GM23338 (cell line): ENCODE measurements at places on chromosomes 2 and 18.

- no peak for DNase-seq
- no peak overlapping the region for H3K27ac ChIP-seq
- no peaks in the 10 kb centered on the region for H3K4me1 ChIP-seq
- no peaks in the 10 kb centered on the region for H3K27me3 ChIP-seq
- H3K36me3 ChIP-seq, result no peaks in the 10 kb centered on the region
- no peak overlapping the region for H3K4me3 ChIP-seq
These were observed 40.0 kb downstream of the SLC40A1 start for GRCh38 chr2:189540551-189540950.

DNA sequence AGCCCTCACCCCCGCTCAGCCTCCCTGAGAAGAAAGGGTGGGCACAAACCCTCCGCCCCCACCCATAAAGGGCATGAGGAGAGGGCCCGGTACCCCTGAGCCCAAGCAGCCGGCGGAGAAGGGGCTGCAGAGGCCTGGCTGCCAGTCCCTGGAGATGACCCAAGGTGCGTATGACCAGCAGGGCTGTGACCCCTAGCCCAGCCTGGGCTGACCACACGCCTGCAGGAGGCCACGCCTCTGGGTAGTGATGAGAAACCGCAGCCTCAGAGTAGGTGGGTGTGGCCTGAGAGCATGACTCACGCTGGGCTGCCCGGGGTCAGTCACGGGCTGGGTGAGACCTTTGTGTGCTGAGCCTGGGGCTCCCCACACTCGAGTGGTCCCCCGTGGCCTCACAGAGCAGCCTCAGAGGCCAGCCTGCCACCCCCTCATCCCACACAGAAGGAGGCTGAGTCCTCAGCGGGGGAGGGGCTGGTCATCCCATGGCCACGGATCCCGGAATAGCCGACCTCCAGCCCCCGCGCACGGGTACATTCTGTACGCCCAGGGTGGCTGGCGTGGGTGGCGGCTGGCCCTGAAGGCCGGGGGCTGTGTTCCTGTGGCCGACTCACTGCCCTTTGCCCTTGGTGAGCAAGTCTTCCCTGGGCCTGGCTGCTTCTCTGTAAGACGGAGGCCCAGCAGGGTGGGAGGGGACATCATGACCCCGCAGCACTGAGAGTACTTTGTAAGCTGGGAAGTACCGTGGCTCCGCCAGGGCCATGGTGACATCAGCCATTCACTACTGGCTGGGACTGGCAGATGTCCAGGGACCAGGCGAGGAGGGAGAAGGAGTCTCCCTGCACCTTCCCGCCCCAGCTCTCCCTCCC is 110.8 kb upstream of the OTOS start:
- no peaks in the 10 kb centered on the region for H3K4me1 ChIP-seq
- no peak overlapping the region for H3K27ac ChIP-seq
- no peak overlapping the region for H3K4me3 ChIP-seq
- no peaks in the 10 kb centered on the region for H3K27me3 ChIP-seq

DNA sequence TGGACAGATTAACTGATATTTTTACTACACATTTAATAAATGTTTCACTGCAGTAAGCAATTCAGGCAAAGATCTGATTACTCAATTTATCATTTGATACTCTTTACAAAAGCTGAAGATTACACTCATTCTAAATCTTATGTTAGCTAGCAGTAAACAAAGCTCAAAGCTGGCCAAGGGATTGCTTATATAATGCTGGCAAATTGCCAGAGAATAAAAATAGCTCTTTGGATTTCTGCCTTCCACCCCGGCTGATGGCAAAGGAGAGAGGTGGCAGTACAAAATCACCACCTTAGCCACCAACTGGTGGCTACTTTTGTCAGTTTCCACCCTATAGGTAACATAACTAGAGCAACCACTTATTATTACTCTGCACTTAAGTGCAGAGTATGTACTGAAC is 320.5 kb downstream of the FSIP2 start:
- no peak overlapping the region for H3K4me3 ChIP-seq
- peak overlapping the region; percentile 48; the same call in 1 of the 2 replicates for H3K27ac ChIP-seq
- no peaks in the 10 kb centered on the region for H3K27me3 ChIP-seq
- H3K4me1 ChIP-seq, result peaks cover 14% of the 10 kb centered on the region
- H3K36me3 ChIP-seq, result no peaks in the 10 kb centered on the region
- no peak for DNase-seq

DNA sequence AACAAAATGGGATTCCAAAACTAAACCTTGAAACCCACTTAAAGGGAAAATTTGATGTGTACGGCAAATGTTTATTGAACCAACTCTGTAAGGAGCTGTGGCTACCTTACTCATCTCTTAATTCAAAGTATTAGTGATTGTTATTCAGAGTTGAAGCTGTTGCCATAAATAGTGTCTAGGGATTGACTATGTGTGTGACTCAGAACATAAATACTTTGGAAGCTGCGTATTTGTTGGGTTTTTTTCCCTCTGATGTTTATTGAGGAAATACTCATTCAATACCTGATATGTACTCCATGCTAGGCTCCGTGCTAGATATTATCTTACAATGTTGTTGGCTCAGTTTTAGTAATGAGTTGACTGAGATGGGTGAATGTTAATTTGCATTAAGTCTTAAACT is 90.4 kb downstream of the PTRHD1 start:
- H3K36me3 ChIP-seq, result no peaks in the 10 kb centered on the region
- no peak overlapping the region for H3K27ac ChIP-seq
- no peaks in the 10 kb centered on the region for H3K27me3 ChIP-seq
- no peak for DNase-seq
- no peak overlapping the region for H3K4me3 ChIP-seq

DNA sequence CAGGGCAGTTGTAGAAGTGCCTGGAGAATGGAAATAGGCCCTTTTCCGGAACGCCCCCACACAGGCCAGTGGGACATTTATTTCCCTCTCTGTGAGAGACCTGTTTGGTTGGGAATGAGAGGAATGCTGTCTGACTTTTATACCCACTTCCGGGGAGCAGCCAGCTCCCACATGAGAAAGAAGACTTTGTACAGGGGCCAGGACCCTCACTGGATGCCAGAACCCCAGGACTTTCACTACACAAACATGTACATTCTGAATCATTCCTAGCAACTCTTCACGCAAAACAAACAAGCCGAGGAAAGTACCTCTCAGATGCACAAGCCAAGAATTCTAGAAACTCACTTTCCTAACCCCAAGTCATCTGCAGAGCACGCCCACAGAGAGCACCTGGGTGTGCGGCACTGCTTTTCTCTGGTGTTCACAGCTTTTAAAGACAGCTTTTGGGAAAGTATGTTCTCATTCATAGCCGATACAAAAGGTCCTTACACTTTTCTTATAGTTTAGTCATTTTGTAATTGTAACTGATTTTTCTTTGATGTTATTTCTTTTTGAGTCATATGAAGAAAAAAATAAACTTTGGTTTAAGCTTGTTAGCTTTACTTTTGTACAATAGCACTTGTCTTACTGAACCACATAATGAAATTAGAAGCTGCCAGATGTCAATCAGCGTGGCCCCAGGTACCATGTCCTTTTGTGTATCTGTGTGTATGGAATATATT is 856.1 kb upstream of the ID2 start:
- no peak for DNase-seq
- H3K36me3 ChIP-seq, result no peaks in the 10 kb centered on the region
- no peaks in the 10 kb centered on the region for H3K4me1 ChIP-seq

- no peaks in the 10 kb centered on the region for H3K4me1 ChIP-seq
- H3K4me3 ChIP-seq, result no peak overlapping the region
- no peak for DNase-seq
- H3K27ac ChIP-seq, result no peak overlapping the region
- H3K36me3 ChIP-seq, result no peaks in the 10 kb centered on the region
These were observed 382.5 kb downstream of the NYAP2 start for GRCh38 chr2:225781991-225782390.

- H3K27me3 ChIP-seq, result no peaks in the 10 kb centered on the region
- no peaks in the 10 kb centered on the region for H3K4me1 ChIP-seq
- 0 out of 2 replicates have a peak overlapping the region, but pooled peaks have one; percentile 24 for H3K27ac ChIP-seq
- no peak overlapping the region for H3K4me3 ChIP-seq
These were observed 138.8 kb downstream of the WDSUB1 start for GRCh38 chr2:159147690-159148089.

GRCh38 chr2:220782609-220783113 is 789.4 kb downstream of the EPHA4 start:
- H3K27me3 ChIP-seq, result peaks cover 2% of the 10 kb centered on the region; the same call in 1 of the 2 replicates
- H3K36me3 ChIP-seq, result no peaks in the 10 kb centered on the region
- H3K4me3 ChIP-seq, result no peak overlapping the region
- H3K4me1 ChIP-seq, result no peaks in the 10 kb centered on the region

DNA sequence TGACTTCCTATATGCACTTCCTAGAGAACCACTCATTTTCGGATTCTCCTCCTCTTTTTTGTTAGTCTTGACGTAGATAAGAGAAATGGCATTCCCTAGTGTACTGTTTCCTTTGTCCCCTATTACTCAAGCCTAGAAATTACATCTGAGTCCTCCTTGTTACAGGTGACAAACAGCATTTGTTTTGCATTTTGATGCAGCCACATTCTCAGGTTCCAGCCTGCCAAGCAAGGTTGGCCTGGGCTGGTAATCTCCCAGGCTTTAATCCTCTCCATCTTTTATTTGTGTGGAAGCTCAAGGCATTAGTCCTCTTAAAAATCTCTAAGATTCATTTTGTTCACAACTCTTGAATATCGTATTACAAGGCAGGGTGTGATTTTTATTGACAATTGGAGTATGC is 318.0 kb upstream of the NRP2 start:
- H3K36me3 ChIP-seq, result no peaks in the 10 kb centered on the region
- H3K4me1 ChIP-seq, result peaks cover 5% of the 10 kb centered on the region; the same call in 1 of the 2 replicates
- no peaks in the 10 kb centered on the region for H3K27me3 ChIP-seq
- peak; percentile 62 for DNase-seq
- H3K27ac ChIP-seq, result no peak overlapping the region
- H3K4me3 ChIP-seq, result no peak overlapping the region

DNA sequence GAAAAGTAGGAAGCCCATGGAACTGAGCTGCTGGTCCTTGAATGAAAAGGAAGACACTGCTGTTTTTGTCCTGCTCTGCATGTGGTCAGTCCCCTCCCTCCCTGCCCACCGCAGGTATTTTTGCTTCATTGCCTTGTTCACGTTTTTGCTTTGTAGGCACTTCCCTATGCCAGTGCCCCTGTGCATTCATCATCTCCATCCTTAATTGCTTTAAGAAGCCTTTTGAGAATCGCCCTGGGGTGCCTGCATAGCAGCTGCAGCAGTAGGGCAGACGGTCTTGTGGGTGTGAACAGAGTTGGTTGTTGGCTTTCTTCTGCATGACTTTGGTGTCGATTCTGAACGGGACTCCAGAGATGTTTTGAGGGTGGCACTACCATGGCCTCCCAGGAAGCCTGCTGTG is 97.0 kb downstream of the CABLES1 start:
- H3K36me3 ChIP-seq, result no peaks in the 10 kb centered on the region; the same call in 1 of the 2 replicates
- no peak overlapping the region for H3K27ac ChIP-seq

DNA sequence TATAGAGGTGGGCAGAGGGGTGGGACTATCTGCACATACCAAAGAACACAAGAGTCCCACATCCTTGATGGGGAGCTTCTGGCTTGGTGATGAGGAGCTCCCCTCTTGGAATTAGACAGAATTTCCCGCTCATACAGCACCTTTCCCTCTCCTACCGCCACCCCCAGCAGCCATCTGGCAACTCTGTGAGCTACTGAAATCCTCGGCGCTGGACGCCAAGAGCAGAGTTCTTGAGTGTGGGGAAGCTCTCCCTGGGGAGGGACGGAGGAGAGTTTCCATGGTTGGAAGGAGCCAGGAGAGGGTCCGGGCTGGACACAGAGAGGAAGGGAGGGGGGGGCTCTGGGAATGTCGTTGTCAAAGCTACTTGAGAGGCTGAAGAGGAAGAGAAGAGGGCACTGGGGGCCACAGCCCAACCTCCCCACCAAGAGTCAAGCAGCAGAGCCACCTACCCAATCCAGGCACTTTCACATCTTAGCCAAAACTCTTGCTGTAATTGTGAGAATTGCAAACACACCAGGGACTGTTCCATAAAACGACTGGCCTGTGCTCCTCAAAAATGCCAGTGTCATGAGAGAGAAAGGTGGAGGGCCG is 89.4 kb upstream of the MCFD2 start:
- H3K36me3 ChIP-seq, result no peaks in the 10 kb centered on the region
- no peak for DNase-seq
- no peak overlapping the region for H3K27ac ChIP-seq
- no peaks in the 10 kb centered on the region for H3K4me1 ChIP-seq
- H3K27me3 ChIP-seq, result no peaks in the 10 kb centered on the region
- H3K4me3 ChIP-seq, result no peak overlapping the region

GRCh38 chr2:157894694-157895435 is 18.7 kb upstream of the ACVR1 start:
- H3K27me3 ChIP-seq, result no peaks in the 10 kb centered on the region
- H3K4me1 ChIP-seq, result peaks cover 60% of the 10 kb centered on the region
- H3K36me3 ChIP-seq, result no peaks in the 10 kb centered on the region
- no peak overlapping the region for H3K27ac ChIP-seq
- no peak for DNase-seq

- H3K4me1 ChIP-seq, result no peaks in the 10 kb centered on the region
- H3K27ac ChIP-seq, result no peak overlapping the region
- no peaks in the 10 kb centered on the region for H3K27me3 ChIP-seq
These were observed 31.8 kb upstream of the MEX3C start for GRCh38 chr18:51229328-51229727.

GRCh38 chr2:83364264-83364663 is 1094.8 kb downstream of the SUCLG1 start:
- no peak overlapping the region for H3K27ac ChIP-seq
- H3K4me1 ChIP-seq, result no peaks in the 10 kb centered on the region
- H3K36me3 ChIP-seq, result no peaks in the 10 kb centered on the region
- DNase-seq, result no peak

GRCh38 chr18:77811503-77811902 is 561.9 kb downstream of the GALR1 start:
- no peaks in the 10 kb centered on the region for H3K36me3 ChIP-seq
- no peak overlapping the region for H3K27ac ChIP-seq
- no peak for DNase-seq
- H3K4me1 ChIP-seq, result no peaks in the 10 kb centered on the region

DNA sequence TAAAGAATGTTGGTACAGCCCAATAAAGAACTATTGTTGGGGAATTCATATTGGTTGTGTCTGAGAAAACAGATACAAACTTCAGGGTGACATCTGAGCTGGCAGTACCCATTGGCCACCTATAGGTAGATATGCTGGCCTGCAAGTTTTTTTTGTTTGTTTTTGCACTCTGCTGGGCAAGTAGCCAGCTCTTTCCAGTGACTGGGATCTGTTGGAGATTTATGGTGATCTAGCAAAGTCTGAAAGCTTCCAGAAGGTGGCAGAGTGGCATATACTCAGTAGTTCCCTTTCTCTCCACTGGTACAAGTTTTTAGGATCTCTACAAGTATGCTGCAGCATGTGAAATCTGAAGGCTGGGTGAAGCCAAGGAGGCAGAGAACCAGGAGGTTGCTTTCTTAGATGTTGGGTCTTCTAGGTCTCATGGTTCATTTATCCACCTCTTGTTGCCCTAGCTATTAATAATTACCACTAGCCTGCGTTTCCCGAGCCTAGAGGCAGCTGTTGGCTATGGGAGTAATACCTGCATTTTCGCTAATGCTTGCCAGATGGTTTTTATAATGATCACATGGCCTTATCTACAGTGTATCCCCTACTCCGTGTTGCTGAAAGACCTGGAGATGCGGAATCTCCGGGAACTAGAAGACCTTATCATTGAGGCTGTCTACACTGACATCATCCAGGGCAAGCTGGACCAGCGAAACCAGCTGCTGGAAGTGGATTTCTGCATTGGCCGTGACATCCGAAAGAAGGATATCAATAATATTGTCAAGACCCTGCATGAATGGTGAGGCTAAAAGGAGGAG is 9.5 kb downstream of the COPS7B start:
- peak; percentile 56 for DNase-seq
- H3K27me3 ChIP-seq, result no peaks in the 10 kb centered on the region
- H3K4me3 ChIP-seq, result no peak overlapping the region
- H3K4me1 ChIP-seq, result no peaks in the 10 kb centered on the region
- H3K36me3 ChIP-seq, result peaks cover 18% of the 10 kb centered on the region
- 0 out of 2 replicates have a peak overlapping the region, but pooled peaks have one; percentile 9 for H3K27ac ChIP-seq

- H3K36me3 ChIP-seq, result no peaks in the 10 kb centered on the region
- DNase-seq, result no peak
- no peaks in the 10 kb centered on the region for H3K4me1 ChIP-seq
- H3K4me3 ChIP-seq, result no peak overlapping the region
- no peak overlapping the region for H3K27ac ChIP-seq
- H3K27me3 ChIP-seq, result no peaks in the 10 kb centered on the region
These were observed 31.3 kb upstream of the FIGN start for GRCh38 chr2:163767097-163767496.
